ENCODE measurements at places on chromosomes 16 and 17. TPM values are rescaled to one million over a fixed set of nuclear protein-coding genes. Genes with fewer than 3 reads are reported as not detected.

The SOX8 gene
- polyA plus RNA-seq, result 0.12 TPM

- no peak for DNase-seq
- H3K4me3 ChIP-seq, result peak overlapping the region; percentile 77
- peaks cover 2% of the 10 kb centered on the region for H3K27me3 ChIP-seq
- H3K4me1 ChIP-seq, result peaks cover 91% of the 10 kb centered on the region
- H3K27ac ChIP-seq, result peak overlapping the region; percentile 35
These were observed 134.7 kb downstream of the ZNF778 start for GRCh38 chr16:89352091-89352681.

DNA sequence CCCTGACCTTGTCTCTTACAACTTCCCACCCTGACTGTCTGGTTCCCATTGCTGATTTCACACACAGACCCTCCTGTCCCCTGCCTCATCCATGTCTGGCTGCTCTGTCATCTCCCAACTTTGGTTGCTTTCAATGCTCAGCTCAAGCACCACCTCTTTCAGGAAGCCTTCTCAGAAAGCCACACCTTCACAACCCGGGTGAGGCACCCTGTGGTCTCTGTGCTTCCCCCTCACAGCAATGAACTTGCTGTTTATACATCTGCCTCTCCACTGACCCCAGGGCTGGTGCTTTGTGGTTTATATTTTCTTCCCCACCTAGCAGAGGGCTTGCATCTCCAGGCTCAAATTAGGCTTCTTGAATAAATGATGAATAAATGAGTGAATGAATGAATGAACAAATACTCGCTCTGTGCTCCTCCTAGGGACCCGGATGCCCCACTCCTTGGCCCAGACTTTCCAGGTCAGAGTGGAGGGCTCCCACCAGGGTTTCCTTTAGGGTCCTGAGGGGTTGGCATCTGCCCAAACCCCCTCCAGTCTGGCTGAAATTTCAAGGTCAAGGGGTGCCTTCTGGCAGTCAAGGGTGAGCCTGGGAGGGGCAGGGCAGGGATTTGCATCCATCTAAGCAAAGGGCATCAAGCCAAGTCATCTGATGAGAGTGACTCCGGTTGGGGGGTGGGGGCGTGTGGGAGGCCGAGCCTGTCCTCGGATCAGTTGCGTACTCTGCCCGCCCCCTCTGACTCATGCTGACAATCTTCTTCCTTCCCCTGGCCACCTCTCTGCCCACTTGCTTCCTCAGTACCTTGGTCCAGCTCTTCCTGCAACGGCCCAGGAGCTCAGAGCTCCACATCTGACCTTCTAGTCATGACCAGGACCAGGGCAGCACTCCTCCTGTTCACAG, at the start of gene ITGAX:
ITGAX (plus strand) TSS at position 783 of the 898 bp plus-strand sequence; CDS start at position 862, 79 bp downstream.
- peak within 1 kb of the TSS; percentile 95 for H3K27ac ChIP-seq
- peak within 1 kb of the TSS; percentile 83 for H3K4me3 ChIP-seq
- peaks cover 4% of the 10 kb centered on the region for H3K27me3 ChIP-seq

GRCh38 chr16:6068063-6068462, 970.5 kb upstream of the EEF2KMT start:
- no peak overlapping the region for H3K4me3 ChIP-seq
- no peak overlapping the region for H3K27ac ChIP-seq
- H3K27me3 ChIP-seq, result no peaks in the 10 kb centered on the region
- no peaks in the 10 kb centered on the region for H3K36me3 ChIP-seq
- no peak for DNase-seq

The SYNGR3 gene
- polyA plus RNA-seq, result 6.4 TPM

- no peaks in the 10 kb centered on the region for H3K4me1 ChIP-seq
- no peak overlapping the region for H3K4me3 ChIP-seq
- H3K27me3 ChIP-seq, result no peaks in the 10 kb centered on the region
- H3K36me3 ChIP-seq, result no peaks in the 10 kb centered on the region
- no peak overlapping the region for H3K27ac ChIP-seq
These were observed 410.0 kb upstream of the SOX9 start for GRCh38 chr17:71710816-71711215.

The ITGAL gene
- 488 TPM for polyA plus RNA-seq

The GNGT2 gene
- polyA plus RNA-seq, result 110 TPM

The SNAI3 gene
- polyA plus RNA-seq, result 12.4 TPM

The KRT20 gene
- polyA plus RNA-seq, result not detected

Data from immature natural killer cell (primary cell).